ELF-1 (cell line): ENCODE measurements at places on chromosomes 4 and X.

DNA sequence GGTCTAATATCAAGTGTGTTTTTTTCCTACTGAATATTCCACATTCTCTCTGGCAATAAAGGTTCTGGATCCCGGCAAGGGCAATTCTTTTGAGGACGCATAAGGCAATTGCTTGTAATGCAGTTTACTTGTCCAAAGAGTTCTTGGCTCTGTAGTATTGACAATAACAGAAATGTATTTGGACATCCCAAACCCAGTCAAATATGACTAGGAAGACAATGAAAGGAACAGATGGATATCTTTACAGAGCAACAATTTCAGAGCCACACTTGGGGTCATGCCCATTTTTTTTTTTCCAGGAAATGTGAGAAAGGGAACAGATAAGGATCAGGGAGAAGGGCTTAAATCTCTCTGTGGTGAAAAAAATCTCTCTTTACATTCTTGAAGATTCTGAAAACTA, 12.2 kb downstream of the GK2 start:
- no peak for DNase-seq

- no peak for DNase-seq
Observed at GRCh38 chr4:180314972-180315371, 1928.2 kb upstream of the TENM3 start.

GRCh38 chr4:3657902-3658529, 108.2 kb upstream of the ADRA2C start:
- DNase-seq = no peak

DNA sequence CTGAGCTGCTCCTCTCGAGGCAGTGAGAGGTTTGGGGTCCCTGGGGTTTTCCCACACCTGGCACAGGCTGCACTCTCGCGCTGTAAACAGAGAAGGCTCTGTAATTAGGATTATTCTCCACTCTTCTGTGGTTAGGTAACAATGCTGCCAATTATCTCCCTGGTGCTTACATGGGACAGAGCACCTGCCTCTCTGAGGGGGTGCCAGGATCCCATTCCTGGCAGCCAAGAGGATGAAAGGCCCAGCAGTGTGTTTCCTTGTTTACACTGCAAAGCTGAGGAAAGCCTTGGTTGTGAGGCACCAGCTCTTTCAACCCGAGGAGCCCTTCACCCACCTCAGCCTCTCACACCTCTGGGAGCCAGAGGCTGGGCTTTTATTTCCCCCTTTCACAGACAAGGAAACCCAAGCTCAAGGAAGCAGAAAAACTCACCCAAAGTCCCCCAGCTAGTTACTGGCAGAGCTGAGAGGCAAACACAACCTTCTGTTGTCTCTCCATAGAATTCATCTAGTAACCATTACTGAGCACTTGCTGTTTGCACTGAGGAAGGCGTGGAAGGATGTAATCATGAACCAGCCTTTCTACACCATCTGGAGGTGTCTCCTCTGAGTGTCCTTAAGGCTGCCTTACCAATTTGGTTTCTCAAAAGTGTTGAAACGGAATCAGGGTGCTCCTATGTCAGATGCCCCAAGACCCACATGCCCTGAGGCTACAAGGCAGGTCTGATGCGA, 39.7 kb upstream of the PROM1 start:
- no peak for DNase-seq

GRCh38 chr4:105933083-105933482, 37.8 kb downstream of the NPNT start:
- DNase-seq = no peak

DNA sequence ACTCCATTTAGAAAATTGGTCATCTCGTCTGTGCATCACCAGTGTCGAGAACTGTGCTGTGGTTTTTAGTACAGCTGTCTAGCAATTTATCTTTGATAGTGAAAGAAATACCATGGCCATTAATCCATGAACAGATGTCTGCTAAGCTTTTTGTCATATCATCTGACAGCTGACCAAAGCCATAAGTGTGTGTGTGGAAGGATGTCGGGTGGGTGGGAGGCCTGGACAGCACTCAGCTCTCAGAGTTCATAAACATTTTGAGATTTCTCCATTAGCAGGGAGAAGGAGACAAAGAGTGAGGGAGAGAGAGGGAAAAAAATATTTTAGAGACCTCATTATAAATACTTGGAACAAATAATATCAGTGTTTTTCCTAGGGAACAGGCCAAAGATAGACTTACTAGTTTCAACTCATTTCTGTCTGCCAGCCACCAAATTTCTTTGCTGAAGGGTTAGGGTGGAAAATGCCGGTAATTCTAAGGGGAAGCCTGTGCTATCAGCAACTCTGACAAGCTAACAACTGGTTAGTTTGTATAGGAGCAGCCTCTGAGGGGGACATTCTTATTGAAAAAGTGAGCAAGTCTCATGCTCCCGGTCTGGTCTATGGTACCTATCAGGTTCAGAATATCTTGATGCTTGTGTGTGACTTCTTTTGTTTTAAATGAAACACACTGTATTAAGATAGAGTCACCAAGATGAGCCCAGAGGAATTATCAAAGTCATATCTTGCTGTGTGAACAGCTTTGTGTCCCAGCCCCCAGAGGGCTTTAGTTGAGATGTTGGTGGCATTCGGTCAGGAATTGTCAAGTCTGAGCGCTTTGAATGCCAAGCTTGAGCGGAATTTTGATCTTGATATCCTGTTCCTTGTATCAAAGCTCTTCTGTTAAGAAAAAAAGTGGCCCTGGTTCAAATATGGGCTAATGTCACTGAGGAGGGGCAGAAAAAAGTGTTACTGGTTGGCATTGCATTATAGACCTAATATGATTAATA, 41.9 kb upstream of the PDLIM3 start:
- DNase-seq = no peak
